ENCODE measurements at places on chromosomes 4 and X.

GRCh38 chrX:13216139-13216538 lies 103.7 kb downstream of the ATXN3L start:
- no peak for DNase-seq

GRCh38 chr4:961351-962230 lies 11.8 kb downstream of the DGKQ start:
- no peak for DNase-seq

DNA sequence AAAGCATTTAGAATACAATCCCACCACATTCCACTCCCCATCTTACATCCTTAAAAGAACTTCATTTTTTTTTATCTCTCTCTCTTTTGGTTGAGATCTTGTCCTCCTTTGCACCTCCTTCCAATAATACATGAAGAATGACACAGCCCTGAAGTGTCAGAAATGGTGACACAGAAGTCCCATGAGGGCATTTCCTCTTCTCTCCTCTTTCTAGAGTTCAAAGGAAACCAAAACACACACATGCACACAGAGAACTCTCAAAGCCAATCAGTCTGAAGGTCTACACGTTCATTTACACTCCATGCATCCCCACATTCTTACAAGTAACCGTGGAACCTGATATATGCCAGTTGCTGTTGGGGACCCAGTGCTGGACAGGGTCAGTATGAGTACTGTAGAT lies 450.7 kb downstream of the HNRNPD start:
- DNase-seq: no peak

- no peak for DNase-seq
Observed at GRCh38 chrX:15413101-15413500, 28.9 kb upstream of the VEGFD start.
